ENCODE measurements at places on chromosomes 4 and X.

GRCh38 chr4:73585345-73585744 lies 34.9 kb downstream of the RASSF6 start:
- no peak for DNase-seq

DNA sequence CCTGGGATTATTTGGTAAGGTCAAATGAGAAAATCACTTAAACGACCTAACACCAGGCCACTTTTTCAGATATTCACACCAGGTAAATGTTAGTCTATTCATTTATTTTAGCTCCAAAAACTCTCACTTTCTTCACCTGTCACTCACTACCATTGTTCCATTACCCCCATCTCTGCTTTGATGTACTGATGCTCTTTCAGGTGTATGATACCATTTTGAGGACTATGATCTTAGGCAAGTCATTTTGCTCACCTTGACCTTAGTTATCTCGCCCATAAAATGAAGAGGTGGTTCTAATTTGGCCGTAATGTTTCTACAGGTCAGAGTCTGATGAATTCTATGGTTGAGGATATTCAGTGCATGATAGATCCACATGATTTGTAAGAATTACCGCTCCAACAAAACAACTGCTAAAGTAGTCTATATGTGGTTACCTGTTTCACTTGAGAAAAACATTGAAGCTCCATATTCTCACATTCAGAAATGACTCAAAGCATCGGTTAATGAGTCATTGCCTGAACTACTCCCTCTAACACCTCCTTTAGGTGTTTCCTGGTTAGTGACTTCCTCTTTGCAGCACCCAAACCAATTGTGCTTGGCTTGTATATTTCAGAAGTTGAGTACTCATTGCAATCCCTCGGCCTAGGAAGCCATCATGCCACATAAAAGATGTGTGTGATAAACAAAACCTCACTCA lies 4.5 kb downstream of the DTHD1 start:
- peak; percentile 68 for DNase-seq

GRCh38 chr4:170198747-170199146 lies 109.0 kb upstream of the AADAT start:
- no peak for DNase-seq

GRCh38 chrX:6983207-6983955 lies 164.1 kb upstream of the STS start:
- no peak for DNase-seq

DNA sequence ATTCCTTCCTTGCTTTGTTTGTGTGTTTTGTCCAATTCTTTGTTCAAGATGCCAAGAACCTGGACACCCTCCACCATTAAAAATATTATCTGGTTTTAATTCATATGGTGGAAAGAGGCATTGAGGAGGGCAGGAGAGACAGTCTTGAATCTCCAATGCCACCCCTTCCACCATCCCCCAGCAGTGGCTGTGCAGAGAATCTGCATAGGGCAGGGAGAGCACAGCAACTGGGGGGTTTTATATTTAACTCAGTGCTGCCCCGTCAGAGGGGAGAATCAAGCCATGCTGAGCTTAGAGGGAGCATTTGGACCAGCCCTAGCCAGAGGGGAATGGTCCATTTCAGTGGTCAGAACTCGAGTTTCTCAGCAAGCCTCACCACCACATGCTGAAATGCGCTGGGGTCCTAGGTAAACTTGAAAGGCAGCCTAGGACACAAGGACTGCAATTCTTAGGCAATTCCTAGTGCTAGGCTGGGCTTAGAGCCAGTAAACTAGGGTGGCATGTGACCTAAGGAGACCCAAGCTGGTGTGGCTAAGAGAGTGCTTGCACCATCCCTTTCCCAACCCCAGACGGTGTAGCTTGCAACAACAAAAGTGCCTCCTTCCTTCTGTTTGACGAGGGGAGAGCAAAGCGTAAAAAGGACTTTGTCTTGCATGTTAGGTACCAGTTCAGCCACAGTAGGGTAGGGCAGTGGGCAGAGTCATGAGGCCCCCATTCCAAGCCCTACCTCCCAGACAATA lies 34.2 kb downstream of the CCDC158 start:
- DNase-seq: no peak

DNA sequence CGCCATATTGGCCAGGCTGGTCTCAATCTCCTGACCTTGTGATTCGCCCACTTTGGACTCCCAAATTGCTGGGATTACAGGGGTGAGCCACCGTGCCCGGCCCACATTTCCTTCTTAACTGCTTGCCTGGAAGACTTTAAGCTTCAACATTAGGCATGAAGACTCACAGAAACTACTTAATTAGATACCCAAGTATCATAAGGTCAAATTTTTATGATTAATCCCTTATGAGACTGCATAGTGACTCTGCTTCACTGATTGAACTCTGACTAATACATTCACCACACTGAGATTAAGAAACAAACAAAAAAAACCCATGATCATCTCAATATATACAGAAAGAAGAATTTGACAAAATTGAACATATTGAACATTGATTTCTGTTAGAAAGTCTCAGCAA lies 87.4 kb upstream of the KCTD8 start:
- DNase-seq: no peak

- no peak for DNase-seq
These were observed 53.8 kb upstream of the TXK start for GRCh38 chr4:48187813-48188212.

DNA sequence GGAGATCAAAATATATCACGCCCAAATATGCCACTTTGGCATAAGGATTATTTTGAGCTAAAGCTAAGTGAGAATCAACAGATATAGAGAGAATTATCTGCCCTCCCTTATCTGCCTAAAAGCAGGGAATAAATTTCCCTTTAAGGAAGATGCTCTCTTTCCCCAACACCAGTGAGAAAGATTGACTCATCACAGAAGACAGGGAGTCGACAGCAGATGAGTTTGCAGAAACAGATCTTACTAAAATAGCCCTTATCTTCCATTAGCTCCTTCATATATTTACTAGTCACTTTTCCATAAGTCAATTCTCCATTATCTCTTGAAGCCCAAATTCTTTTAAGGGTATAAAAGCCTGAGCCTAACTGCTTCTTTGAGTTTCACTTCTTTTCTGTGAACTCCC lies 156.6 kb downstream of the CAMK2D start:
- no peak for DNase-seq

DNA sequence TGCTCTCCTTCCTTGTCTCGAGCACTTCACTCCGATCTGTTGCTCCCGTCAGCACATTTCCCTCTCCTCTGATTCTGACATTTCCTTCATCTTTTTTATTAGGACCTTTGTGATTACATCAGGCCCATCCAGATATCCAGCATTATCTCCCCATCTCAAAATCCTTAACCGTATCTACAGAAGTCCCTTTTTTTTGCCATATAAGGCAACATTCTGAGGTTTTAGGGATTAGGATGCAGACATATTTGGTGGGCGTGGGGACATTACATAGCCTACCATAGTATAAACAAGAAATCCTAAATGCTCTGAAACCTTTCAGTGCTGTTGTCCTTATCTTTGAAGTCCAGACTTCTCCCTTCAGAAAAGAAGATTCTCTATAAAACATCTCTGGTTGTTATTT lies 505.0 kb upstream of the PITX2 start:
- DNase-seq: no peak

- no peak for DNase-seq
These were observed 38.9 kb downstream of the TLR10 start for GRCh38 chr4:38743866-38744265.

DNA sequence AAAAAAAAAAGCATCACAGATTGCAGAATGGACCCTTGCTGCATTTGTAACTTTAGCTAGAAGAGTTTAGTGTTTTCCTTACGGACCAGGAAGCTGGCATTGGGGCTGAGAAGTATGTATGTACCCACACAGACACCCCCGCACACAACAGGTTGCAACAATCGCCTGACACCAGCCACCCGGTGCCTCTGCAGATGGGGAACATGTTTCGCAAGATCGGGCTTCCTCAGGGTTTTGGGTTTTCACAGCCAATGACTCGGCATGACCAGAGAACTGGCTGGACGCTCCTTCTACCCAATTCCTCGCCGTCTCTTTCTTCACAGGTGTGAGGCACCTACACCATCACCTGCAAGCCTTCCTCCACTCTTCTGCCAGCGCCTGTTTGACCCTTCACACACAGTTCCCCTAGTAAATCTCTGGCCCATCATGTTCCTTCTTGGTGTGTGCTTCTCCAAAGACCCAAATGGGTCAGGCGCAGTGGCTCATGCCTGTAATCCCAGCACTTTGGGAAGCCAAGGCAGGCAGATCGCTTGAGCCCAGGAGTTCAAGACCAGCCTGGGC lies 70.4 kb downstream of the DHRSX start:
- DNase-seq: no peak

GRCh38 chr4:121728066-121728465 lies 31.3 kb upstream of the ANXA5 start:
- DNase-seq: no peak

DNA sequence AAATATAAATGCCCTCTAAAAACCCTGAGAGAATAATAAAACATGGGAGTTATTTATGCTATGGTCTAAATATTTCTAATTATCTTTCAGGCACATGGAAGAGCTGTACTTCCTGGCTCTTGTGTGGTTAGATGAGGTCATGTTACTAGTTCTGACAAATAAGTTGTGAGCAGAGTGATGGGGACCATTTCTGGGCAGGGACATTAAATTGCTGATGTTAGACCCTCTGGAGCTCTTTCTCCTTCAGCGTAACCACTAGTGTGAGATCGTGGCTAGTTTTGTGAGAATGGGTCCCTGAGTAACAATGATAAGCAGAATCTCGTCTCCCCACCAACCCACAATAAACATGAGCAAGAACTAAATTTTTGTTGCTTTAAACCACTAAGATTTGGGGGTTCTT lies 108.0 kb downstream of the MAML3 start:
- no peak for DNase-seq

- no peak for DNase-seq
These were observed 25.7 kb downstream of the ZFX start for GRCh38 chrX:24175276-24175675.

GRCh38 chr4:8515316-8516060 lies 64.7 kb upstream of the GPR78 start:
- DNase-seq: no peak

GRCh38 chr4:186297013-186297645 lies 31.1 kb downstream of the F11 start:
- DNase-seq: peak; percentile 12

DNA sequence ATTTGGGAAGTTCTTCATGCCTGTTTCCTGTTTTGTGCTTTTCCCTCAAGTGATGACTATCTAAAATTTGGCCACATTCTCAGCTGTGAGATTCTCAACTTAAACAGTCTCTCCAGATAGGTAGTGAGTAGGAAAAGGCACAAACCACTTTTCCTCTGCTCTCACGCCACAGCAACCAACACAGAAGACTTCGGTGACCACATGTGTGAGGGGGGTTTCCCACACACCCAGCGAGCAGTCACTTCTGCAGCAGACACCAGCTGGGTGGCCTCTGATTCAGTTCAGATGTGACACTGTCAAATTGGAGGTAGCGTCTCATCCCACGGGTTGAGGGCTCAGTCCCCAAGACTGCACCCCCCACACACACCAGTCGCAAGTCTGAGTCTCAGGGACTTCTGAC lies 25.1 kb upstream of the CLDN34 start:
- peak; percentile 71 for DNase-seq

DNA sequence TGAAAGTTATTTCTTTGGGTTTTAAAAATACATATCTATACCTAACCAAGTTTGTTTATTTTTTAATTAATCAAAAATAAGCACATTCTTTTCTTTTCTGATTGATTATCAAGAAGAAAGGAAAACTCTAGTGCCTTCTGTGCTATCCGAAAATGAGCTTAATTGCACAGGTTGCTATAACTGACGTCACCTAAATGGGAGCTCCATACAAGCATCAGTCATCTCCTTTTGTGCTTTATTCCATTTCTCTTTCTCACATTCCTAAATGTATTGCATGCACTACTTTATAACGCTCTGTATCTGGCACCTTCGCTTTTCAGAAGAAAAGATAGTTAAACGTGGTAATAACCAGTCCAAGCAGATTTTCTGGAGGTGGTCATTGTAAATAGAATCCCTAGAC lies 675.0 kb downstream of the STPG2 start:
- DNase-seq: no peak

GRCh38 chrX:15812192-15812938 lies 22.1 kb downstream of the ZRSR2 start:
- no peak for DNase-seq

DNA sequence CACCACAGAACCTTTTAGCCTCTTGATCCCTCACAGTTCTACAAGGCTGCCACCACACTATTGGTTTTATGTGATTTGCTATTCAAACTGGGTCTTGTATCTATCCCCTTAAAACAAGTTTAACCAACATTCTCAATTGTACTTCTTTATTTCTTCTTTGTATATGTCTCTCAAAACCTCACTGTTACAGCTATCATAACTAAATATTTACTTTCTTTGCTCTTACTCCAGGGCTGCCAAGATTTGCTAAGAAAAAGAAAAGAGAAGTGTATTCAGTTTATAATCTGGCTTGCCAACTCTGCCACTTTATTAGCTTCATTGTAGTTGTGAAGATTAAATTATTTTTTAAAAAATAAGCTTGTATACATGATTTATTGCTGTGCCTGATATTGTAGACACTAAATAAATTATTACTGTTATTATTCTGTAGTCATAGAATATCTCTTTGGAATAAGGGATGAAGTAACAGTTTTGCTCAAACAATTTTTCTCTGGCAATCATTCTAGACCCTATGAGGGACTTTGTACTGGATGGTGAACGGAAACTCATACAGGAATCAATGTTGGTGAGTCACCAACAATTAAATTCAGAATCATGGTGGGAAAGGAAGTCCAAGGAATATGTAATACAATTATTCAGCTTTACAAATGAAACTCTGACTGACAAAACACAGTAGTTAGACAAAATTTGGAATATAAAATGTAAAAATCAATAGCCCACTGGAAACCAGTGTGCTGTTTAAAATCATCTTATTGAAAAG lies 127.1 kb upstream of the DCAF8L1 start:
- DNase-seq: no peak

- no peak for DNase-seq
These were observed 104.3 kb upstream of the TTC29 start for GRCh38 chr4:147049946-147050345.

DNA sequence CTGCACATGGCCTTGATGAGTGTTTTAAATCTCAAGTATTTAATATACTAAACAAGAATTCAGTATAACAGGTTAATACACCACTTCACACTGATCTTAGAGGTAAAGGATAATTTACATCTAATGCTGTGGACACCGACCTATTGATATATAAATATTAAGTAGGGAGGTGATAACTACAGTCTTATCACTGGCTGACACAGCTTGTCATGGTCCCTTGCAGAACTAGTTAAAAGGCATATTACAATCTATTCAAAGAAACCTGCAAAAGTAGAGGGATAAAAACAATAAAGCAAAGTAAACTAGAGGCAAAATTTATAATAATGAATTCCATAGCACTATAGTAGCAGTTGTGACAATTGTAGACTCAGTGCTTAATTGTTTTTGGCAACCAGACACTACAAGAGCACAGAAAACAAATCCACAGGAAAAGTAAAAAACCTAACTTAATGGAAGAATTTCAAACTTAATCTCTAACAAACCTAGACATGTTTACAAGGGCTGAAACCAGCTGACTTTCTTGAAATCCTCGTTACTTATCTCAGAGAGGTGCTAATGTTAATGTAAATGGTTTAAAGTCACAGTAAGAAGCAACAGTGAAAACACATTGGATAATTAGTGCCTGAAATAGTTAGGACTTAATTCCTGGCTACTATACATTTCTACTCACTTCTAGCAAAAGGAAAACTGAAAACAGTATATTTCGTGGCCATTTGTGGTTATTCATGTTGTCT lies 25.0 kb downstream of the MFAP3L start:
- DNase-seq: no peak

- DNase-seq: no peak
These were observed 178.5 kb upstream of the CTSO start for GRCh38 chr4:156132196-156132595.

- no peak for DNase-seq
These were observed 153.7 kb downstream of the PPP4R3C start for GRCh38 chrX:27309406-27309805.

All from stimulated activated naive CD8-positive, alpha-beta T cell treated with anti-CD3 and anti-CD28 coated beads, Interleukin-15, amount 100 ng/mL, for 72 hours (primary cell).